Heart left ventricle (tissue), 16 donors: ENCODE measurements at places on chromosomes 6 and 20. TPM values are rescaled to one million over a fixed set of nuclear protein-coding genes. Genes with fewer than 3 reads are reported as not detected.

Gene SLC22A2
- polyA plus RNA-seq, result not detected

Gene PACSIN1
- 1.6 TPM for polyA plus RNA-seq

Gene COX4I2
- polyA plus RNA-seq, result 42.8 TPM

Gene UCKL1
- polyA plus RNA-seq, result 27.7 TPM

Gene MAS1
- polyA plus RNA-seq, result not detected

Gene COL19A1
- 0.69 TPM for polyA plus RNA-seq

Gene MAP3K5
- 7.1 TPM for polyA plus RNA-seq

Gene TTLL9
- polyA plus RNA-seq, result not detected

Gene GSTA3
- polyA plus RNA-seq, result not detected

Gene BPIFB4
- not detected for polyA plus RNA-seq

Gene TULP1
- polyA plus RNA-seq, result 0.15 TPM

Gene MAS1L
- polyA plus RNA-seq, result not detected

Gene TREML2
- 0.07 TPM for polyA plus RNA-seq

Gene RIPPLY2
- not detected for polyA plus RNA-seq

Gene FLRT3
- 0.04 TPM for polyA plus RNA-seq

Gene POU5F1
- polyA plus RNA-seq, result 0.91 TPM

Gene RFX6
- not detected for polyA plus RNA-seq

Gene SUMO4
- 0.50 TPM for polyA plus RNA-seq

Gene RBM24
- polyA plus RNA-seq, result 127 TPM

Gene SGK2
- 0.72 TPM for polyA plus RNA-seq

Gene IL17F
- polyA plus RNA-seq, result not detected

Gene NDRG3
- polyA plus RNA-seq, result 22.2 TPM

Gene ERMARD
- 19.5 TPM for polyA plus RNA-seq

Gene SLC52A3
- 3.4 TPM for polyA plus RNA-seq

Gene BLTP3A
- polyA plus RNA-seq, result 13.9 TPM

Gene TMEM74B
- polyA plus RNA-seq, result 6.6 TPM

Gene TRAPPC3L
- not detected for polyA plus RNA-seq
